WERI-Rb-1 (cell line): ENCODE measurements at places on chromosomes 5 and 9.

DNA sequence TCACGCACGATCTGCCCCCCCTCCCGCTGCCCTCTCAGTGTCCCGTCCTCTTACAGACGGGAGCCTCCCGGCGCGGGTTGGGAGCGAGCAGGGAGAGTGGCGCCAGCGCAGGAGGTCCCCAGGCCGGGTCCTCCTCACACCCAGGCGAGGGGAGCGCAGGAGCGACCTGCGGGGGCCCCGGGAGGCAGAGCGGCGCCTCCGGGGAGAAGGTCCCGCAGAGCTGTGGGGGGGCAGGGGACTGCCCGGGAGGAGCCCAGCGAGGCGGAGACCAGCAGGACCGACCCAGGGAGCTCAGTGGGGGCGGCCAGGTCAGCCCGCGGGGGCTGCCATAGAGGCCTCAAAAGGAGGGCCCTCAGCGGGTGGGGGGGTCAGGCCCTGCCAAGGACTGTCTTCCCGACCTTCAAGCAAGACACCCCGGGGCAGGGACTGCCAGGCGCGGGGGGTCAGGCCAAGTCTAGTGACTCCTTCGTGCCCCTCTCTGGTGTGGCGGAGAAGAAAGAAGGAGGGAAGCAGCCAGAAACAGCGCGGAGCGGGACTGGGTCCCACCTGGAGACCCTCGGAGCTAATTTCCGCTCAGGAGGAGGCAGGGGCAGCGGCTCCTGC is 123.3 kb upstream of the ERCC6L2 start:
- no peak for DNase-seq

GRCh38 chr5:52177193-52177592 is 610.5 kb upstream of the ITGA1 start:
- DNase-seq = no peak

- no peak for DNase-seq
Measured at GRCh38 chr5:68232277-68232676, 16.7 kb downstream of the PIK3R1 start.

DNA sequence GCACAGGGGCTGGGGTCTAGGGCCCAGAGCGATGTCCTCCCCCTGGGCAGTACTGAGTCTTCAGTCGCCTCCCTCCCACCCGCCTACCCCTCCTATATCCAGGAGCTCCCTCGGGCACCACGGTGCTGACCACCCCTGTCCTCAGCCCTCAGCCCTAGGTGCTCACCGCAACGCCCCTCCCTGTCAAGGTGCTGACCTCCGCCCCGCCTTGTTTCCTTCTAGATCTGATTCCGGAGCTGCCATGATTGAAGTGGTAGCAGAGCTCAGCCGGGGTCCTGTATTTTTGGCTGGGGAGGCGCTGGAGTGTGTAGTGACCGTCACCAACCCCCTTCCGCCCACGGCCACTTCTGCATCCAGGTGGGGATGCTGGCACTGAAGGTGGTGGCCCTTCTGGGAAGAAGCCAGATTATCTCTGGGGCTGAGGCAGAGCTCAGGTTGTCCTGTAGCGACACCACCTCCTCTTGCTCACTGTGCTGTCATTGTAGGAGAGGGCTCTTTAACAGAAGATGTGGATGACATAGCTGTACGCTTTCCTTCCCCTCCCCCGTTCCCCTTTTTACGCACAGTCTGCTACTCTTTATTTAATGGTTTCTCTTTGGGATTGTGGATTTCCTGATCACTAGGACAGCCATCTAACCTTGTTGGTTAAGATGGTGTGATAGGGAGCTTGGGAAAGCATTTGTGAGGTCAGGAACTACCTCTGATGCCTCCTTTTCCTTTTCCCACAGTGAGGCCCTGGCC is 598 bp downstream of the RGP1 start:
- peak; percentile 52 for DNase-seq

- peak; percentile 48 for DNase-seq
Measured at GRCh38 chr9:136981588-136982231, 1.1 kb upstream of the LCNL1 start.

GRCh38 chr5:162886717-162887116 is 550.7 kb upstream of the CCNG1 start:
- no peak for DNase-seq

- no peak for DNase-seq
Measured at GRCh38 chr5:169404223-169404622, 103.3 kb upstream of the SLIT3 start.

DNA sequence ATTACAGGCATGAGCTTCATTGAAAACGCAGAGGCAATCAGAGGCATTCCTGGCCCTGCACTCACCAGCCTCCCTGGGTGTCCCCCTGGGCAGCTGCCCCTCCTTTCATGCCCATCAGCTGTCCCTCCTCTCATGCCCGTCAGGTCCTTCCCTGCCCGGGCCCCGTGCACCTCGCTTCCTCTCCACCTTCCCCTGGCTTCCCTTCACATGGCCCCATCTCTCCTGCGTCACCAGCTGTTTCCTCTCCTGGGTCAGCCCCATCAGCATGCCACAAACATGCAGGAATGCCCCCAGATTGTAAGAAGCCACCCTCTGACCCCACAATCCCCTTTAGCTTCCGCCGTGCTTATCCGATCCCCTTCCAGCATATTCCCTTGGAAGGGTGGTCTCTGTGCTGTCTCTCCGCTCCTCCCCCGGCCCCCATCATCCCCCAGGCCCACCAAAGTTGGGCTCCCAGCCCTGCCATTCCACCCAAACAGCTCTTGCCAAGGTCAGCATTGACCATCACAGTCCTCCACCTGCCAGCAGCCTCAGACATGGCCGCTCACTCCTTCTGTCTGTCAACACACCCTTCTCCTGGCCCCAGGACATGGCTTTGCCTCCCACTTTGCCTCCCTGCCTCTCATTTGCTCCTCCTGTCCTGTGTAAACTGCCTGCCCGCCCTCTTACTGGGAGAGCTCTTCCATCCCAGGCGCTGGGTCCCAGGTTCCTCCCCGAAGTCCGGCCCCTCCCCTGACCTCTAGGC is 98.6 kb upstream of the IER5L start:
- DNase-seq = no peak

DNA sequence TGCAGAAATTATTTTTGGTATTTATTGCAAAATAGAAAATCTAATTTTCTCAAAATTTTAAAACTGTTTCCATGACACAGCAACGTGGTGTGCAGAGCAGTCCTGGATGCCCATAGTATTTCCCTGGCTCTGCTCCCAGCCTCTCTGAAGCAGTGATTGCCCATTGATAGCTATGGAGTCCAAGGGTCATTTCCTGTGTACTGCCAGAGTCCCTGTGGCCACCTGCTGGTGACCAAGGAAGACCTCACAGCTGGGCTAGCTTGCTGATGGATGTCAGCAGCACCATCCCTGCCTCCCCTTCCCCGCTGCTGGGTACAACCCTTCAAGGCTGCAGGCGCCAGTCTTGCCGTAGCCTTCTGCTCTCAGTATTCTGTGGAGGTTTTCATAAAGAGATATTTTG is 184.1 kb downstream of the DIRAS2 start:
- DNase-seq = peak; percentile 60

DNA sequence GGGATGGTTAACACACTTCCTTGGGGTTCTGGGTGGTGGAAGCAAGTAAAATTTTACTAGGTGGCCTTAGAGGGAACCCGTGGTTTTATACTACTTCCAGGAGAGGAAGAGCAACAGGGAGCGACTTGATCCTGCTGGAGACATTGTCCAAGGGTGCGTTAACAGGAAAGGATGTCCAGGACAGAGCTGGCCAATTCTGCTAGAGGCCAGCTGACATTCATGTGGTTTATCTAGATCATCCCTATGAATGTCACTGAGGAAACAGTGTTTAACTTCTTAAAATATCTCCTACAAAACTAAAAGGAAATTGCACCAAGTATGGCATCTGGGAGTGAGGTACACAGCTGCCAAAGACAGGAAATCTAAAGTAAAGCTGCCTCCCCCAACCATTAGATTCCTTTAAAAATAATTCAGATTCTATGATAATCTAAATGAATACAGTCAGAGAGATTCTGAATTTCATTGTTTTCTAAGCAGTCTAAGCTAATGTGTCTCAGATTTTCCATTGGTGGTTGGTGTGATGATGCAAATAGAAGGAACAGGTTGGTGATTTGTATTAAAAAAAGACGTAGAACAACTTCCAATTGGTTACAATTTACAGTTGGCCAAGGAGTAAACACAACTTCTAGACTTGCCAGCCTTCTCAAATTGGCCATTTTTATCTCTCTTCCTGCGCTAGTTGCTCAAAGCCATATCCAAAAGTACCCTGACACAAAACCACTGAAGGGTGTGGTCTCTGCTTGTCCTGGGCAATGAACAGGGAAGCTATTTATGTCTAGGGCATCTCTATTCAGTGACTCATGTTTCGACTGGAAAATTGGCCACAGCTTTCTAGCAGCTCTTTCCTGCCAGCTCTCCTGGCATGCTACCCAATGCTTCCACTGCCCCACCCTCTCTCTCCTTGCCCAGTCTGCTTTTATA is 574.7 kb upstream of the MEF2C start:
- no peak for DNase-seq
